ENCODE measurements at places on chromosomes 2 and 18. TPM values are rescaled to one million over a fixed set of nuclear protein-coding genes. Genes with fewer than 3 reads are reported as not detected.

- DNase-seq, result no peak
These were observed 13.1 kb downstream of the NXPH2 start for GRCh38 chr2:138767101-138767500.

Gene TTN
- total RNA-seq, result 4.3 TPM

- no peak for DNase-seq
These were observed 214.3 kb downstream of the MGAT5 start for GRCh38 chr2:134468164-134468563.

Gene MARCHF7
- 84.9 TPM for total RNA-seq

Gene STAT4
- total RNA-seq, result 56.5 TPM

DNA sequence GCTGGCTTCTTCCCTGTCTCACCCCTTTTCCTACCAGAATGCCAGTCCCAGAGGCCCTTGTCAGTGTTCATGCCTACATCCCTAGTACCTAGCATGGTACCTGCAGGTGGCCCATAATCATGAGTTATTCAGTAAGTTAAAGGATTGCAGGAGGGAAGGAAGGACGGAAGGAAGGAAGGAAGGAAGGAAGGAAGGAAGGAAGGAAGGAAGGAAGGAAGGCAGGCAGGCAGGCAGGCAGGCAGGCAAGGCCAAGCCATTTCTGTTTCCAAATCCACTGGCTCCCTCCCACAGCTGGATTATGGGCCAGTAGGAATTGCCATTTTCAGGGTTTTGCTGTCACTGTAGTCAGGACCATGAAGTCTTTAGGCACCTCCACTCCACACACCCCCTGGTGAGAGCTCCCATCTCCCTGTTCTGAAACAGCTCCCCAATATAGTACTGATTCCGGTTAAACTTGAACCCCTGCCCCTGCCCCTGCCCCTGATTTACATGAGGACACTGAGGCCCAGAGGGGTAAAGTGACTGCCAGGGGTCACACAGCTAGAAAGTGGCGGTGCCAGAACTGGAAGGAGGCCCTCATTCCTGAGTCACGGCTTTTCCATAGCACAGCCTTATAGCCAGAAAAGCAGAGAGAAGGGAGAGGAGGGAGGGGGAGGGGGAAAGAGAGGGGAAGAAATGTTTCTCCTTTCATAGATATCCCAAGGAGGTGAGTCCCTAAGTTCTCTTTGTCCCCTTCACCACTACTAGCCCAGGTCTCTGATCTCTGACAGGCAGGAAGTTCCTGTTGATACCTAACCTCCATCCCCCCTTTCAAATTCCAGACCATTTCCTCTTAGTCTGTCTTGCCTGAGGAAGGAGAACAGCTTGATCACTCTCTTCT lies 12.2 kb upstream of the TNS1 start:
- DNase-seq, result no peak

Gene MYO7B
- total RNA-seq, result 0.64 TPM

Gene GREB1
- total RNA-seq, result 0.91 TPM

Gene CREG2
- not detected for total RNA-seq

Gene EHBP1
- 22.0 TPM for total RNA-seq

- no peak for DNase-seq
These were observed 8.6 kb upstream of the PCARE start for GRCh38 chr2:29082804-29083495.

GRCh38 chr2:181683518-181684453 lies 3.5 kb upstream of the NEUROD1 start:
- DNase-seq, result peak; percentile 39

Gene COL6A3
- 31.6 TPM for total RNA-seq

GRCh38 chr2:134537702-134538101 lies 181.1 kb downstream of the TMEM163 start:
- DNase-seq, result no peak

DNA sequence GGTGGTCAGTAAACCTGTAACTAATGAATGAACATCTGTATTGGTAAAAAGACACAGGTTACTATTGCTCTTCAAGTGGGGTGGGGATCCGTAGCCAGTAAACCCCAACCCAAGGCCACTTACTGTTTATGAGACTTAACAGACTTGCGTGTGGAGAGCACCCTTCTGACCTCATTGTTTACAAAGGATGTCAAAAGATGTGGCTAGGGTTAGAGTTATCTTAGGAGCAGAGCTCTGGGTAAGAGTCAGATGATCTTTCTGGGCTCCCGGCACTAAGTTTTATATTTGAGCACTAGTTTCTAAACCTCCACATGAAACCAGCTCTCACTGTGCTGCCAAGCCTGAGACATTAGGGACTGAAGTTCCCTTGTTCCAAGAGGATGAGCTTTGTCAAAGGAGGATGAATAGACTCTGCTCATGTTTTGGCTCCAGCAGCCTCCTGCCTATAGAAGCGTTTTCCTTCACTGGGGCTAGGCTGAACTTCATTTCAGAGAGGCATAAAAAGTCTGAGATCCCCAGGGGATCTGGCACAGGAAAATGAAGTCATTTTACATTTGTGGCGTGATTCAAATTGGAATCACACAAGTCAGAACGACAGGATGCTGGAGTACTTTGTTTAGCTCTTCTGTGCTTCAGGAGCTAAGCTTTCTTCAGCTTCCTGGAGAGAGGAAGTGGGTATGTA lies 403.1 kb upstream of the TRIB2 start:
- DNase-seq, result no peak

DNA sequence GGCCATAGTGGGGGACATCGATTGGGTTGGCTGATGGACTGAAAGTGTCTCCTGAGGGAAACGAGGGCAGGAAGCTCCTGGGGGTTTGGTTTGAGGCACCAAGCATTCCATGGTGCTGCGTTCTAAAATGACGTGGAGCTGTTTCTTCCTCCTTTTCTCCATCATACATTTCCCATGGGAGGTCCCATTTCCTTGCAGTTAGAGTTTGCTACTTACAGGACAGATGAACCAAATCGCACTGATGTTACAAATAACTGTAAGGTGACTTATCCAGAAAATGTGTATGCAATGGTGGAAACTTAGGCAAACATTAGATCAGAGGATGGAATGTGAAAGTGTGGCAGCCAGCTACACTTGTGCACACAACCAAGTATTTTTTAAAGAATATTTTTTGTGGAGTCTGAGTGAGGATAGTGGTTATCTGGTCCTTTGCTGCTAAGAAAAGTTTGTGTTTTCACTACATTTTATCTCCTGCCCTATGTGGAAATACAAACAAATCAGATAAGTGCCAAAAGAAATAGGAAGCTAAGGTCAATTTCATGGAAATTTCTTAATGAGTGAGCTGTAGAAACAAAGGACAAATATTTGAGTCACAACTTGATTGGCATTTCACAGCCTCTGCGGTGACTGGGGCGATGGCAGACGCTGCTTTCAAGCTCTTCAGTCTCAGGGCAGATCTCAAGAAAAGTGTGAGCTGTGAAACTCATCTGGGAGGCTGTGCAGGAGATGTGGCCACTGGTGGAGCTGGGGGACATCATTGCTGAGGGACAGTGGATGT lies 256.2 kb downstream of the TSN start:
- DNase-seq, result no peak

Gene CCDC68
- not detected for total RNA-seq

DNA sequence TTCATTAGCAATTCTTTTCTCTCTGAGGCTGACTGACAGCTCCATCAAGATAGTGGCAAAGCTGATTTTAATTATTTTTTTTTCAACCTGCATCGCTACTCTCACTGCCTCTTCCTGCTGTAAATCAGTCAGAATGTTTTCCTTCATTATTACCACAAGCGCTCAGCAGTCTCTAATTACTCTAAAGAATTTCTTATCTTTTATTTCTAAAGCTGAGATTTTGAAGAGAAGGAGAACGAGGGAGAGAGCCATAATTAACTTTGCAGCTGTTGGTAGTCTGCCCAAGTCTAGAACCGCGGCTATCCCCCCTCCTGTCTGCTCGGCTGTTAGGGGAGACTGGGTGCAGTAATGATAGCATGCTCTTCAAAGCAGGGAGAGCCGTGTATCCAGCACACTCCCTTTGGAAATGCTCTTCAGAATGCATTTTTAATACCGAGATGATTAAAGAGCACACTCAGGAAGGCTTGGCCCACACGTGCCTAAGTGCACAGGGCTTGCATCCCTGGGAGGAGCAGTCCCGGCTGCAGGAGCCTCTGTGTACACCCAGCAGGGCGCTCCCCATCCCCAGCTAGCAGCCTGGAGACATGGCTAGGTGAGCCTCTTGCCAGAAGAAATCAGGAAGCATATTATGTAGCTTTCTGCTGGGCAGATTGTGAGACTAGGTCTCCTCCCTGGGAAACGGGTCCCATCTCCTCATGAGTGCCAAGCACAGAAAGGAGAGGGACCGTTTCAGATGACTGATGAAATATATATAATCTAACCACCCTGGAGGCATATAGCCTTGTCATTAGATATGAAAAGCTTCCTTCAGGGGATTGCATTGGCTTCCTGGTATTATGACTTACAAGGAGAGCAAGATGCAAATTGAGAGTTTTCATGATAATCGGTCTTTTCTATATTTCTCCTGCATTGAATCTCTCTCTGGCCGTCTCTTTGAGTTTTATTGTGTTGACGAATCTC lies 555.2 kb downstream of the CMPK2 start:
- DNase-seq, result no peak

Gene WIPF1
- total RNA-seq, result 138 TPM

Gene SPATA3
- 2.9 TPM for total RNA-seq

- no peak for DNase-seq
These were observed 478.7 kb upstream of the CNTNAP5 start for GRCh38 chr2:123546353-123546752.

All from activated naive CD4-positive, alpha-beta T cell treated with anti-CD3 and anti-CD28 coated beads, Interleukin-2, amount 50 U/mL, for 72 hours (primary cell).